Fibroblast of skin of abdomen (primary cell): ENCODE measurements at places on chromosomes 2 and 18.

- DNase-seq, result peak; percentile 51
Observed at GRCh38 chr18:54926593-54927325, 32.5 kb downstream of the CCDC68 start.

DNA sequence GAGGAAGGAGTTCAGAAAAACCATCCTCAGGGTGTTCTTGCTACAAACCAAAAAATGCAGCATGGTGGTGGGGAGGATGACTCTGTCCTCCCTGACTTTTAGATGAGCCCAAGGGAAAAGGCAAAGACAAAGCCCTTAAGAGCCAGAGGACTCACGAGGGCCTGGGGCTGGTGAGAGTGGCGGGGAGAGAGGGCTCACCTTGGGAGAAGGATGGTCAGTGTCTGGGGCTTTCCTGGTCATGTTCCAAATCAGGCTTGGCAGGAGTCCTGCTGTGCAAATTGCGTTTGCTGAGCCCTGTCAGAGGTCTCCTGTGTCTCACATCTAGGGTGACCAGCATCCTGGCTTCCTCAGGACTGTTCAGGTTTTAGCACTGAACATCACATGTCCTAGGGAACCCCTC lies 4.7 kb downstream of the UGT1A1 start:
- no peak for DNase-seq

- no peak for DNase-seq
Observed at GRCh38 chr2:18924386-18924785, 335.0 kb upstream of the NT5C1B start.

- no peak for DNase-seq
Observed at GRCh38 chr2:129024796-129025195, 706.1 kb upstream of the HS6ST1 start.

GRCh38 chr18:79496978-79497637 lies 101.4 kb downstream of the NFATC1 start:
- peak; percentile 87 for DNase-seq

GRCh38 chr2:59761966-59762365 lies 791.5 kb downstream of the BCL11A start:
- no peak for DNase-seq

DNA sequence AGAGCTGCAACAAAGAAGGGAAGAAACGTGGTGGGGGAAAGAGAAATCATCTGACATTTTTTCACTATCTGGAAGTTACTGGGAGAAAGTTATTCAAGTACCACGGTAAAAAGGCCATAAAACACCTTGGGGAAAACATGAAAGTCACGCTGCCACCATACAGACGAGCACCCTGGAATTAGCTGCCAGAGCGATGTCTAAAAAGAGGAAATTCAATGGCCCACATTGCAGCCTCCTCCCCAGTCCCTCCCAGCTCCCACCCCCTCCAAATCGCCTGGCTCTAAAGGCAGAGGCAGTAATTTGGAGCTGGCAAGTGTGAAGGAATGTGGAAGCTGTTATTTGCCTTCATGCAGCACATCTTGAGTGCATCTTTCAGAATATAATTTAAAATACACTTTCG lies 192.0 kb downstream of the ALK start:
- no peak for DNase-seq

DNA sequence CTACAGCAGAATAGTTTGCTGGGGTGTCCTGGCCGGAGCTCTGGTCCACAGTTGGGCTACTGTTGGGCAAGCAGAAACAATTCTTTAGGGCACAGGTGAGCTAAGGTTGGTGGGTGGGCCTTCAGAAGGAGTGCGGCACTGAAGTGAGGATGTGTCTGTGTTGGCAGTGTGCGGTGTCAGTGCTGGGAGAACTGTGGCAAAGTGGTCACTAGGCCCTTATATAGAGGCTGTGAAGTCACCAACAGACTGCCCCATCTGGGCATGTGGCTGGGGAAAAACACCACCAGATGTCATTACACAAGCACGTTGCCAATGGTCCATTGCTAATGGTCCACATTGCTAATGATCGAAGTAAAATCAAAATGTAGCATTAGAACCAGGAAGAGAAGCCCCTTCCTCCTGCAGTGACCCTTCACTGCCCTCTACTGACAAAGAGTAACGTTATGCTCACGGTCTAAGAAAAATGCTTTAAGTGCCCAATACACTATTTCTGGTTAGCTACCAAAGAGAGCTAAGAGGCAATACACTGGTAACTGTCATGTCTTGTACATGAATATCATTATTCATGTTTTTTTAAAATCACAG lies 21.3 kb downstream of the SCN1A start:
- DNase-seq, result no peak

- no peak for DNase-seq
Observed at GRCh38 chr2:204023088-204023487, 86.5 kb downstream of the ICOS start.

GRCh38 chr2:173216668-173217067 lies 138.0 kb upstream of the CDCA7 start:
- DNase-seq, result no peak

GRCh38 chr2:45729753-45730512 lies 78.5 kb downstream of the PRKCE start:
- DNase-seq, result no peak

DNA sequence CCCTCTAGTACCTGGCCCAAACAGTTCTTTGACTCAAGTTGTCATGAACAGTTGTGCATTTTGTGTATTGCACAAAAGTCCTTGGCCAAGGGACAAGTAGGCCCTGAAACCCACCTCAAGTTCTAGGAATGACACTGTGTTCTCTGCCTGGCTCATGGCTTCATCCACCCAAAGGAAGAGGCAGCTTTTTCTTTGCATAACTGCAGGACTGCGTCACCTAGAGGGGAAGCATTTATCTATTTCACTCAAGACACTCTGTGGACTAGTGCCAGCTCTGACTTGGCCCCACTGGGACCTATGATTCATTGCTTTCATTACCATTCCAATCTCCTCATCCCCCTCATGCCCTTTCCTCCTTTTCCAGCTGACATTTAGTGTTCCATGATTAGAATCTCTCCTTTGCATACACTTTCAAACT lies 119.3 kb upstream of the SIX2 start:
- DNase-seq, result peak; percentile 98

GRCh38 chr2:202780514-202781021 lies 91.0 kb downstream of the ICA1L start:
- DNase-seq, result peak; percentile 33

DNA sequence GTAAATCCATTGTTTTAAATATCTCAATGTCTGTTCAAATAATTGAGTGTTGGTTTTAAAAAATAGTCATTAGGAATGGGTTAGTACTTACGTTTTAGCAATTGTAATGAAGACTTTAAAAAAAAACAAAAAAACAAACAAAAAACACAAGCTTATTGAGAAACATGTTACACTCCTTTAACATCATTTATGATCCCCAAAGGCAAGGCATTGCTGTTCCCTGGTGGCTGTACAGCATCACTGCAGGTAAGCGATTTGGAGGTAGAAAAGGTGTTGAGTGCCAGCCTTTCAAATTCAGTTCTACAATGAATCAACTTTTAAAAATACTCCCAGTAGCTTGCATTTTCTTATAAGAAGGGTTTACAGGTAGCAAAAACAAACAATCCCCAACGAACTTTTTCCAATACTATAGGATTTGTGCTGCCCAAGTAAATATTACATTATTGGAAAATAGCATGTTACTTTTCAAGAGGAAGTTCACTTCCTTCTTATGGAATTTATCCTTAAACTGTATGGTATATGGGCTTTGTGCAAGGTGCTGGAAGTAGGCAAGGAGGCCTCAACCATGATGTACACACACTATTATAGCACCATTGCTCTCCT lies 27.5 kb downstream of the CNRIP1 start:
- peak; percentile 8 for DNase-seq

GRCh38 chr2:120550282-120550681 lies 185.4 kb upstream of the GLI2 start:
- DNase-seq, result no peak

DNA sequence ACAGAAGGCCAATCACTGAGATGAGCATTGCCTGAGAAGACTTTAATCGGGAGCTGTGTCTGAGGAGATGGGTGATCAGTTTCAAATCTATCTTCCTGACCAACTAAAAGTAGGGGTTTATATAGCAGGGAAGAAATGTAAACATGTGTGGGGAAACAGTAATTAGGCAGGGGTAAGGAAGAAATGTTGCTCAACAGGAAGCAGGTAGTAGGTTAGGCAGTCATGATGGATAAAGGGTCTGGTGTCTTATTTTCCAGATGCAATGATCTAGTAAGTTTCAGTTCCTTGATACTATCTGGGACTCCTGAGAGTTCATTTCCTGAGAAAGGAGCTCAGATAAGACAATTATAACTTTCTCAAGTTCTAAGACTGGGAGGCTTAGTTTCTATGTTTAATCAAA lies 33.8 kb upstream of the DNAJC10 start:
- no peak for DNase-seq

GRCh38 chr2:127084611-127085316 lies 22.2 kb downstream of the BIN1 start:
- no peak for DNase-seq

- no peak for DNase-seq
Observed at GRCh38 chr2:137644731-137645130, 319.5 kb upstream of the HNMT start.

DNA sequence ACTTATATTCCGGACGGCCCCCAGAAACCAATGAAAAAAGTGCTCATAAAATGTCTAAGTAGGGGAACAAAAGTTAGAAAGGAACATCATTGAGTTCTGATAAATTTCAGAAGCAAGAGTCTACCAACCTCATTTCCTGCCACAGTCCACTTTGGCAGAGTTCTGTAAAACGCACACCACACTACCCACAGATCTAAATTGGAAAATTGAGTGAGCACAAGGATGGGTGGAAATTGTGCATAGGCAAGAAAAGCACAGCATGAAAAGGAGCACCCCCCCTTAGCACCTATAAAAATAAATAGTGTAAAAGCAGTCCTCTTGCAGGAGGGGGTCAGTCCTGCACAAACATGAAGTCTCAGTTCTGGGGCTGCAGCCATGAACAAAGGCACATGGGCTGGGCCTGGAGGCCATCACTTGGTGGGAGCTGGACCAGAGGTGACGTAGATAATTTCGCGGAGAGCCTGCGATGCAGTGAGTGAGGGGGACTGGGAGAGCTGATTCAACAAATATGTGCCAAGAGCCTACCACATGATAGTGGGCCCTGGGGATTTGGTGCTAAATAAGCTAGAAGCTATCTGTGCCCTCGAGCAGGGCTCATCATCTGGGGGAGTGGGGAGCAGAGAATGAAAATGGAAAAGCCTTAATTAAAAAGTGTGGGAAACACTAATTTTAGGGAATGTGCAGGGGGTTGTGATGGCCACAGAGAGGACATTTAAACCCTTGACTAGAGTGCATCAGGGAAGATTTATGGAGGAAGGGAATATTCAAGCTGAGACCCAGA lies 48.9 kb upstream of the SPP2 start:
- DNase-seq, result no peak

GRCh38 chr2:69210385-69210784 lies 176.6 kb downstream of the GFPT1 start:
- DNase-seq, result peak; percentile 71

GRCh38 chr2:157480182-157480961 lies 36.5 kb upstream of the CYTIP start:
- peak; percentile 43 for DNase-seq

GRCh38 chr18:63850020-63850419 lies 37.5 kb upstream of the SERPINB2 start:
- DNase-seq, result peak; percentile 24

- DNase-seq, result peak; percentile 62
Observed at GRCh38 chr2:18795906-18796305, 206.5 kb upstream of the NT5C1B start.

DNA sequence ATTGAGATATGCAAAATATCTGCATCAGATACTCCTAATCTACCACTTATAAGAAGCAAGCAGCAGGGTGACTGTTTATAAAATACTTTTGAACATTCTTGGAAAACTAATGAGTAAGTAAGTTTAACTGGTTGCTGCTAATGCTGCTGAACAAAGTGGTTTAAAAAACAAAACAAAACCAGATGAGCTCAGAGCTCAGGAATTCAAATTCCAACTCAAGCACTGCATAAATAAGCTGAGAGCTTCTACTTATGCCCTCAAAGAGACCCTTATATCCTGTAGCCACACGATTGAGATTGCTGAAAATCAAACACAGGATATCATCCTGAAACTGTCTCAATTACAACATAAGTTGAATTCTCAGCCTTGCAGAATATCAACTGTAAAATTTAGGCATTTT lies 62.3 kb upstream of the NYAP2 start:
- peak; percentile 71 for DNase-seq

DNA sequence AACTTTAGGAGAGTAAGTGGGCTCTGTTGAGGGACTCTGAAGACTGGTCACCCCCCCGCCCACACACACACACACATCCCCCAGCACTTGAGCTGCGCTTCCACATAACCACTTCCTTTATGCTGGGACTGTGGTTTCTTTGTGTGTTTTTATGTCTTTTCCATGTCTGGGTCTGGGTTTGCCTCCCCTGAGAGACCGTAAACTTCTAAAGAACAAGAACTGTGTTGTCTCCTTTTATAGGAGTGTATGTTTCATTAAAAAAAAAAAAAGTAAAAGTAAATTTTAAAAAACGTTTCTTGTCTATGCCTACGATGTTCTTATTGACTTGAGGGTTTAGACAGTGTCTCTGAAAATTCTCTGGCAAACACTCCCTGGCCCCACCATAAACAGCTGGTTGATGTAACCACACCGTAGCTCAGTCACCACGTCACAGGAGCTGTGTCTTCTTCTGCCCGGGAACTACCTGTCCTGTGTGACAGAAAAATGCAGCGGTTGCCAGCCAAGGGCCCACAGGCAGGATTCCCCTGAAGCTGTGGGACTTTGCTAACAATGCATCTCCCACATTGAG lies 68.0 kb downstream of the KLHL29 start:
- peak; percentile 77 for DNase-seq

- no peak for DNase-seq
Observed at GRCh38 chr2:60818272-60818671, 62.2 kb downstream of the PAPOLG start.

DNA sequence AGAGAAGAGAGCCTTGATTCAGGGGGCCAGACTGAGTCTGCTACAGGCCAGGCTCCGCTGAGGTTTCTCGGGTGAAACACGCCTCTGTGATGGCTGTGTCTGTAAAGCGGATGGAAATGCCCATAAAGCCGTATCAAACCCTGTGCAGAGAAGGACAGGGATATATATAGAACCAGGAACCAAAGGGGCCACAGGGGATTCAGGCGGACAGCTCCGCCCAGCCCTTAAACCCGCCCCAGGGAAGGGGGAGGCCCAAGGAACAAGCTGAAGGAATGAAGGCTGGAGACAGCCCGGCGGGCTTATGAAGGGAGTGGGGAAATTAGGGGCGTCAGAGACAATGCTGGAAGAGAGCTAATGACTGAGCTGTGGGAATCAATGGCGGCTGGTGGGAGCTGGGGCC lies 42.1 kb downstream of the NHEJ1 start:
- no peak for DNase-seq

DNA sequence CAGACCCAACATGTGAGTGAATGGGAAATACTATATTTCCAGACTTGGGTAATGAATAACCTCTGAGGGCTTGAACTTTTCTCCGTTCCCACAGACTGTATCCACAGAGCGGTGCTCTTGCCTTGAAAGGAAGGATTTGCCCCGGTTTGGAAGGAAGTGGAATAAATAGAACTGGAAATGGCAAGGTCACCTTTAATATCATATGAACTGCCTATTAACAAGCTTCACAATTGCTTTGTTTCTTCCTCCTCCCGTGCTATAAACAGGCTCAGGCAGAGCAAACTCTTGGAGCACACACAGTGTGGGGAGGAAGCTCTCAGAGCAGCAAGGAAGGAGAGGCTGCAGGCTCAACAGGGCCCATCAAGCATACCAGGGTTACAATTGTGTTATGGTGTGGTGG lies 28.5 kb upstream of the DARS1 start:
- no peak for DNase-seq

GRCh38 chr2:152353364-152353763 lies 18.4 kb downstream of the FMNL2 start:
- DNase-seq, result no peak

GRCh38 chr18:44805643-44806042 lies 125.0 kb downstream of the SETBP1 start:
- no peak for DNase-seq
